ENCODE measurements at places on chromosomes 5 and 9.

GRCh38 chr5:133140311-133140710, 88.5 kb downstream of the HSPA4 start:
- DNase-seq = no peak

- DNase-seq = no peak
These were observed 150.3 kb downstream of the UNC13B start for GRCh38 chr9:35311891-35312639.

DNA sequence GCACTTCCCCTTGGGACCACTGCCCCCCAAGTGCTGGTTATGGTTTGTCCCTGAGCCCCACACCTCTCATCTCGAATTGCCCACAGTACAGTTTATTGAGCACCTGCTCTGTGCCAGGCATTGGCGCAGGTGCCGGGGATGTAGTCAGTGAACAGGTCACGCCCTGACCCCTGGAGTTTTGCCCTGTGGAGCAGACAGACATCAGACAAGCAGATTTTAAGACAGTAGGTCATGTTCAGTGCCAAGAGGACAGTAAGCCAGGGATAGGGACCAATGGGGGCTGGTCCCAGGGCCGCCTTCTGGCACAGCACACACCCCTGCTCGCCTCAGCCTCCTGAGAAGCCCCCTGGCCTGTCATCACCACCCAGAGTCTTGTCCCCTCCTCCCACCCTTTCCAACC, 21.9 kb downstream of the ROPN1L start:
- DNase-seq = no peak

GRCh38 chr9:70964861-70965260, 156.6 kb downstream of the TRPM3 start:
- DNase-seq = no peak

DNA sequence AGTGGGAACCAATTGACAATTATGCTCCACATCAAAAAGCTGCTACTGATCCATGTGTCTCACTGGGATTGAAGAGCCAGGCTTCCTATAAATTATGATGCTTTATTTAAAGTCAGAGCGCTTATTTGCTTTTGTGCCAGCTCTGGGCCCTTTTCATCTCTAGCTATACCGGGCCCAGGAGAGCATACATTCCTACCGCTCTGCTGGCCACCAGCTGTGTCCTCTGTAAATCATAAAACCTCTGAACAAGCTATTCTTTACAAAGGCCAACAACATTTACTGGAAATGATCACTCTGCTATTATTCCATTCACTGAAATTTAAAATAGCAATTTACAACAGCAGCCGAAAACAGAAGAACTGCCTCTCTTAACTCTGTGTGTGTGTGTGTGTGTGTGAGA, 86.6 kb downstream of the ZNF608 start:
- DNase-seq = no peak

GRCh38 chr5:176521699-176522263, 15.4 kb downstream of the RNF44 start:
- no peak for DNase-seq

GRCh38 chr5:115478281-115478680, 66.3 kb downstream of the FEM1C start:
- no peak for DNase-seq

GRCh38 chr9:91698266-91698665, 251.8 kb downstream of the ROR2 start:
- no peak for DNase-seq

DNA sequence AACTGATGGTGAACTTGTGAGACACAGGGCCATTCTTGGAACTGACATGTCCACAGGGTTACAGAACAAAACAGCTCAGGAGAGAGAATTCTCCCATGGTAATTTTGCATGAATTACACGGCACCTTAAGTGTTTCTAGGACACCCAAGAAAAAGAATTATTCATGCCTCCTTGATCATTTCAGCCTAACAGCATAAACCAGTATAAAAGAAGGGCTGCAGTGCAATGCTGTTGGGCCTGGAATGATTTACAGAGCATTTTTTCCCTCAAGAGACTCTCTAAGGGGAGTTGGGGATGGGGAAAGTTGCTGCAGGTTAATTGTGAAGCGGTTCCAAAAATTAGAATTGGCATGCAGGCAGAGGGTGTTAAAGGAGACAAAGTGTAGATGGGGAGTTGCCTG, 136.4 kb upstream of the FBXL7 start:
- DNase-seq = no peak

GRCh38 chr5:152237531-152237930, 167.5 kb downstream of the NMUR2 start:
- DNase-seq = no peak

DNA sequence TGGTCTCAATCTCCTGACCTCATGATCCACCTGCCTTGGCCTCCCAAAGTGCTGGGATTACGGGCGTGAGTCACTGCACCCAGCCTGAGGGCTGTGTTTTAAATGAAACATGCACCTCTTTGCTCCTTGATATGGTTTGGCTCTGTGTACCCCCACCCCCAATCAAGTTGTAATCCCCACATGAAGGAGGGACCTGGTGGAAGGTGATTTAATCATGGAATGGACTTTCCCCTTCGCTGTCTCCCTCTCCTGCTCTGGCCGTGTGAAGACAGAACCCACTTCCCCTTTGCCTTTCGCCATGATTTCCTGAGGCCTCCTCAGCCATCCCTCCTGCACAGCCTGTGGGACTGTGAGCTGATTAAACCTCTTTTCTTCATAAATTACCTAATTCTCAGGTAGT, 12.5 kb upstream of the NOTCH1 start:
- no peak for DNase-seq

DNA sequence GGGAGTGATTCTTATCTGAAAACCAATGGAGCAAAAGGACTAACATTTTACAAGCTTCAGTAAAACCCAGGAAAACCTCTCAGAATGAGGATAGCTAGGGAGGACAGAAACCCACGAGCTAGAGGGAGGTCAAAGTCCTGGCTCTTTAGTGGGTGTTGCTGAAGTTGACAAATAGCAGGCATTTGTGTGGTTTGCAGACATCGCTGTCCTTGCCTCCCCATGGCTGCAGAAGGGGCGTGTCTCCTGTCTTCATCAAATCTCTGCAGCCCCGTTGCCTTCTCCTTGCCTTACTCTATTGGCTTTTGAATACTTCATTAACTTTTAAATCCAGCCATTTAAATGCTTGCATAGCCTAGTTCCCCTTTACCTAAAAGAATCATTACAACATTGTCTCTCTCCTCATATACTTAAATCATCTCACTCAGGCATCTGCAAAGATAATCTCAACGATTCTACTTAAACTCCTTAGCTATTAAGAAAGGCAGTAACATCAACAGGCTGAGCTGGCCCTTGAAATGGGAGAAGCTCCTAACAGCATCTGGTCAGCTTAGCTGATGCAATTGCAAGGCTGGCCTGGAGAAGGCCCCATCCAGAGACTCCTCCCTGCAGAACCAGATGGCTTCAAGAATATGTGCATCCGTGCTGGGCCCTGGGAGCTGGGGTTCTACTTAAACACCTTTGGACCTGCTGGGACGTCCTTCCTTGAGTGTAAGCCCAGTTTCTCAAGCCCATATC, 152.8 kb upstream of the TAS2R1 start:
- no peak for DNase-seq

DNA sequence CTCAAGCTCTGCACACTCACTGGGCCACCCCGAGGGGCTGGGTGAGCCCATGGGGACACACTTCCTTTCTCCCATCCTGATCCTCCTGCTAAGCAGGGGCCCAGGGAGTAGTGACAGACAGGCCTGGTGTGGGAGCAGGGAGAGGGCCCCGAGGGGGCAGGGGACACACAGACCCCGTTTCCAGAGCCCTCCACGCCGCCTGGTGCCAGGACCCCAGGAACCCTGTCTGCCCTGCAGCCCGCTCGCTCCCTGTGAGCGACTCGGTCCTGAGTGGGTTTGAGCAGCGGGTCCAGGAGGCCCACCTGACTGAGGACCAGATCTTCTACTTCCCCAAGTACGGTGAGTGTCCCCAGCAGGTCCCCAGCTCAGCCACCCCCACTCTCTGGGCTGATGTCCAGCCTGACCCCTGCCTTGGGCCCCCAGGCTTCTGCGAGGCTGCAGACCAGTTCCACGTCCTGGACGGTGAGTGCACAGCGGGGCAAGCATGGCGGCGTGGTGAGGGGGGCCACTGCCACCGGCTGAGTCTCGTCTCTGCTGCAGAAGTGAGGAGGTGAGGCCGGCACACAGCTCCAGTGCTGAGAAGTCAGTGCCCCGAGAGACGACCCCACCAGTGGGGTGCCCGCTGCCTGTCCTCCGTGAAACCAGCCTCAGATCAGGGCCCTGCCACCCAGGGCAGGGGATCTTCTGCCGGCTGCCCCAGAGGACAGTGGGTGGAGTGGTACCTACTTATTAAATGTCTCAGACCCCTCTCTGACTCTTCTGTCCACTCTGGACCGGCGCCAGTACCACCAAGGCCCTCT, 1.4 kb downstream of the C8G start:
- no peak for DNase-seq

- no peak for DNase-seq
These were observed 5.5 kb upstream of the NXNL2 start for GRCh38 chr9:88529496-88529895.

DNA sequence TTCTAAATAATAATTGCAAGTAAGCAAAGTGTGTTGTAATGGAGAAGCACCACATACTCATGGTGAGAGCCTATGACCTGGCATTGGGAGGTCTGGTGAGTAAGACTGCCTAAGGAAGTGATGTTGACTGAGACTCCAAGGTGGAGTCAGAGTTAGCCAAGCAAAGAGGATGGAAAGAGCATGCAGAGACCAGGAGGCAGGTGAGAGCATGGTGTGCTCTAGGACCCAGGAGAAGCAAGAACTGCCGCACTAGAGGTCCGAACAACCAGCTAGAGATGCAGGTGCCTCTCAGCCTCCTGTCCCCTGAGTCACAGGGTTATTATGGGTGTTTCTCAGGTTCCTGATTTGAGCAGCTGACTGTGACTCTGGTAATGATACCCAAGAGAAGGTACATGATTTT, 27.3 kb downstream of the ANP32B start:
- no peak for DNase-seq

GRCh38 chr9:135891027-135891631, 16.2 kb downstream of the CAMSAP1 start:
- DNase-seq = no peak

DNA sequence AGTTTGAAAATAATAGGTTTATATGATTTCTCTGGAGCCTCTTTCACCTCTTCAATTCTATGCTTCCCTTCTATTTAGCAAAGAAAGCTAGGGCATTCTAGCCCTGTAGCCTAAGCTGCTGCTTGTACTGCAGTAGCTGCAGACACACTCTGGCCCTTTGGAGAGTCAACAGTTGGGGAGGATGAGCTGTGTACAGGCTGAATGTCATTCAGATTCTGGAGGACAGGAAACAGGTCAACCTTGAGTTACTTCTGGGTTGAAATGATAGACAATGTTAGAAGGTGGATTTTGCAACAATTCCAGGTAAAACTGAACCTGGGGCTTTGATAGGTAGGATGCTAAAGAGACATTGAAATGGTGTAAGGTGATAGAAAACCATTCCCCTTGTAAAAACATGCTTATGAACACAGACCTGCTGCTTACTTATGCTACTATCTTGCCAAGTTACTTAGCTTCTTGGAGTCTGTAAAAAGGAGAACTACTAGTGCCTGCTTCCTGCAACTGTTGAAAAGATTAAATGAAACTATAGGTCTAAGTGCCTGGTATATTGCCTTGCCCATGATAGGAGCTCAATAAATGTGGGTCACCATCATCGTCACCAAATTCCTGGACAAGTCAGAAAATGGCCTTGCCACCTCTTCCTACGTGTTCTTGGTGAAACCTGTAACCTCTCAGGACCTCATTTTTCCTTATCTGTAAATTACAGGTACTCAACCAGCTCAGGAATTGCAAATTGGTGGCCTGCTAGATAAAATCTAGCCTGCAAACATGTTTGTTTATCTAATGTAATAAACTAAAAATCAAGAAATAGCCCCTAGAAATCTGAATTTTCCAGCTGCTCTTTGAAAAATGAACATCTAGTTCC, 83.7 kb downstream of the GALNT10 start:
- no peak for DNase-seq

GRCh38 chr5:74919487-74919886, 53.3 kb upstream of the FAM169A start:
- no peak for DNase-seq

Measured in activated B cell treated with CpG ODN at 0.5 μM for 24 hours (primary cell).